ENCODE measurements at places on chromosomes 2 and 18.
A peak's percentile ranks its signal among the peaks of the same experiment; 100 is the strongest.

GRCh38 chr2:46984642-46985476 is 69.3 kb upstream of the MCFD2 start:
- DNase-seq, result no peak

DNA sequence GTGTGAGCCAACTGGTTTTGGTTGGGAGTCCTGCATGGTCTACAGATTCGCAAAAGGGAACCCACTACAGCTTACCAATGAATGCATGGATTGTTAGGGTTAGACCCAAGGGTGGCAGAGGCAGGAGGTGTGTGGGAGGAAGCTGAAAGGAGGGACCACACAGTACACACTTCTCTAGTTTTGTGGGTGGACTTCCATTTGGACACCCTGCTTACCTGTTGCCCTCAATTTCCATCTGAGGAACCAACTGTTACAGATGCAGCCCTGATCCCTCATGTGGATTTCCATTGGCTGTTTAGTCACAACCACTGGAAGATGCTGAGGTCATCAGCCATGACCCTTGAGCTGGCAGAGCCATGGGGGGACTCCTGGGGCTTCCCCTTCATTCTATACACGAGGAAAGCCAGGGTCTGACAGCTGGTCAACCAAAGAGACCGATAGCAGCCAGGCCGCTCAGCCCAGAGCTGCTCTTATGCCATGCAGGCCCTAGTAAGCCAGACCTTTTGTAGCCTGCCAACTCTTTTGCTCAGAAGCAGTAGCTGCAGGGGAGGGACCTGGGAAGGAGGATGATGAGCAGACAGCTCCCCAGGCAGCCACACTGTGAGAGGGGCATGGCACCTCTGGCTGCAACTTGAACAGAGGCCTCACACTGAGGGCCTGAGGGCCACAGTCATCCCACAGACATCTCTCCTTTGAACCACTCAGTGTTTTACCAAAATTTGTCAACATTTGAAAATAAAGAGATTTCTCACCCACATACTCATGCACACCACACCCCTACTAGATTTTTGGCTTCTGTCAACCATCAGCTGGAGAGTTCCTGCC is 162.1 kb downstream of the SETBP1 start:
- no peak for DNase-seq

DNA sequence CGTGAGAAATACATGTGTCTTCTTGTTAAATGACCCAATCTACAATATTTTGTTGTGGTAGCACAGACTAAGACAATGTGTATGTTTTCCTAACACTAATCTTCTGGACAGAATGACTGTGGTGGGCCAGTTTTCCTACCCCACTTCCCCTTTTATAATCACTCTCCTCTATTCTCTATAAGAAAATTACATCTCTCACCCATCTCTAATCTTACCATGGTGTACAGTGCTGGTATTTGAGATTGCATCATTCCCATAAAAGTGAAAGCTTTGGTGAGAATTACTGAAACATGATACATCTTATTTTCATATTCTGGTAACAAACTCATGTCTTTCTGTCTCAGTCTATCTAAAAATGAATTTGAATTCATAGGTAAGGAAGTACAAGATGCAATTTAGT is 40.5 kb downstream of the CAVIN2 start:
- no peak for DNase-seq

DNA sequence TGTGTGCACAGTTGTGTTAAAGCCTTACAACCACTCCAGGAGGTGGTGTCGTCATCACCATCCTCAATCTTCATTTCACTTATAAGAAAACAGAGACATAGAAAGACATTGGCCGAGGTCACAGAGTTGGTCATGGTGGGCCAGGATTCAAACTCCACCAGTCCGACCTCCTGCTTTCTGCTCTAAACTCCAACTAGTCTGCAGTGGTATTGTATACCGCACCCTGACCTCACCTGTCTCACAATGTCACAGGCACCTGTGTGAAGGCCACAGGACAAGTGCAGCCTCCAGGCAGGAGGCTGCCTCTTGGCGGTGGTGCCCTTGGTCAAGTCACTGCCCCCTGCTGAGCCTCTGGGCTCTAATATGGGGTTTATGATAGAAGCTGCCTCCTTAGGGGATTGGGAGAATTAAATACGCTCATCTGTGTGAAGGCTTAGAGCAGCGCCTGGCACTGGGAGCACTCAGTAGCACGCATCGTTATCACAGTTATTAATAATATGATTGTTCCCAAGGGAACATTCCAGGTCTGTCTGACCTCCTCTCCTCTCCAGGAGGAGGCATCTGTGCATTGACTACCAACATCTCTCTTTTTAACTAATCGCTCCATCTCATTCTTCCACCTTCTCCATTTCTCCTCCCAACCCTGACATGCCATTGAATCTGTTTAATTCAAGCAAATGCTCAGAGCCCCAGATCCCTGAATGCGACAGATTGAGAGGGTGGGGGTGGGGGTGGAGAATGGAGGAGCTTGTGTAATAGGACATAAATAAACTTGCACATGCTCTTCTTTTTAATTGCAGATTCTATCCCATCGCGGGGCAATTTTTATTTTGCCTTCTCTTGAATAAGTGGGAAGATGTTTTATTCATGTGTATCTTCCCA is 112.7 kb downstream of the MCFD2 start:
- DNase-seq, result no peak

DNA sequence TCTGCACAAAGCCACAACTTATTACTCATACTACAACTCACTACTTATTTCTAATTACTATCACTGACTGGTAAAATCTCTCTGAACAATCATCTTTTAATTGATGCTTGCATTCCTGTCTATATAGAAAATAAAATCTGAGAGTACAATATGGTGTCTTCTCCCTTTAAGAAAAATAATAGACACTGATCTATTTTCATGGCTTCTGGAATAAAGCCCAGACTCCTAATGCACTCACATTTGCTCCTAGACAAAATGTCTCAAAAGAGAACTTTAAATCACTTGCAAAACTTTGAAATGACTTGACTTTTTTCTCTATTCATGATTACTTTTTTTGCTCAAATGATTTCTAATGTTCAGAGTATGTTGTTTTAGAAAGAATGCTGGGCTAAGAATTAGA is 28.7 kb downstream of the ESCO1 start:
- no peak for DNase-seq

DNA sequence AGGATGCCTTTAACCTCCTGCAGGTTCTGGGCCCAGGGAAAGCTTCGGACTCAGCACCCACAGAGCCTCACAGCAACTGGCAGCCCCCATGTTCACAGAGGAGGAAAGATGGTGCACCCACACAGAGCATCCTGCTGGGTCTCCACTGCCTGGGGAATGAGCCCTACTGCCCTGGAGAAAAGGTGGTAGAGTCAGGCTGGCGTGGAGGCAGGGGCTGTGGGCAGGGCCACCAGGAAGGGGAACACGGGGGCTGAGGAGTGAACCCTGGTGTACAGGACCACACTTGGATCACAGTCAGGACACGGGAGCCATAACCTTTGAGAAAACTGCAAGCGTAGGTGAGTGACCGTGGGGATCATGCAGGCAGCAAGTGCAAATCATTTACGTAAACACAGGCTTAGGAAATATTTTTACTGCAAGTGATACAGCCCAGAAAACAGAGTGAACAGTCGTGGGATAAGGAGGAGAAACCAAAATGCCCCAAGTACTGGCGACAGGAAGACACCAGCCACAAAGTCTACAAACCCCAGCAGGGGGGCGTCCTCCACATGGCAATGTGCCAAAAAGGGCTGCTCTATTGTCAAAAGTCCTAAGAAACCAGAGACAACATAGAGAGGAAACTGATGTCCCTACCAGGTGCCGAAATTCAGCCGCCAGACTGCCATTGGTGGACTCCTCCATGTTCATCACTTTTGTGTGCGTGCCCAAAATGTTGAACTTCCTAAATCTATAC is 27.6 kb downstream of the STAT1 start:
- DNase-seq, result peak; percentile 2

GRCh38 chr2:2769481-2770431 is 438.7 kb upstream of the MYT1L start:
- peak; percentile 69 for DNase-seq

- peak; percentile 53 for DNase-seq
Measured at GRCh38 chr2:86337244-86337835, at the start of gene REEP1. TSS of gene REEP1 (minus strand) at chr2:86337626. CDS start at chr2:86337510, 116 bp downstream.

- DNase-seq, result no peak
Measured at GRCh38 chr2:45390441-45390840, 220.6 kb downstream of the SRBD1 start.

- DNase-seq, result no peak
Measured at GRCh38 chr2:1366546-1367134, 46.6 kb upstream of the TPO start.

DNA sequence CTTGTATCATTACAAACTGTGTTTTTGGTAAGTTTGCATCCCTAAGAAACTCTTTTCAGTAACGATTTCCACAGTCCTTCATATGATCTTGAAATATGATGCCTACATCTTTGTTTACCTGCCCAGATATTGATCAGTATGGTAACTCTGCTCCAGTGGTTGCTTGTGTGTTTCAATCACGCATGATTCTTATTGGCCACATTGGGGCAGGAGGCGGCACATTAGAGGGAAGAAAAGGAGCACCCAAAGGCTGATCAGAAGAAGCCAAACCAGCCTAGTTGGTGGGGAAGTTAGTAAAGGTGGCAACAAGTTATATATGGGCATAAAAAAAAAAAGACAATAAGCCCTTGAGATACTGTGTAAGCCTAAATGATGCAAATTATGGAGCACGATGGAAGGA is 158.9 kb downstream of the RHBDD1 start:
- DNase-seq, result no peak

- DNase-seq, result no peak
Measured at GRCh38 chr2:237208373-237209260, 122.9 kb downstream of the COPS8 start.

GRCh38 chr2:194867328-194867727 is 789.7 kb upstream of the SLC39A10 start:
- peak; percentile 31 for DNase-seq

- DNase-seq, result no peak
Measured at GRCh38 chr2:98282109-98282508, 64.1 kb upstream of the CNGA3 start.

DNA sequence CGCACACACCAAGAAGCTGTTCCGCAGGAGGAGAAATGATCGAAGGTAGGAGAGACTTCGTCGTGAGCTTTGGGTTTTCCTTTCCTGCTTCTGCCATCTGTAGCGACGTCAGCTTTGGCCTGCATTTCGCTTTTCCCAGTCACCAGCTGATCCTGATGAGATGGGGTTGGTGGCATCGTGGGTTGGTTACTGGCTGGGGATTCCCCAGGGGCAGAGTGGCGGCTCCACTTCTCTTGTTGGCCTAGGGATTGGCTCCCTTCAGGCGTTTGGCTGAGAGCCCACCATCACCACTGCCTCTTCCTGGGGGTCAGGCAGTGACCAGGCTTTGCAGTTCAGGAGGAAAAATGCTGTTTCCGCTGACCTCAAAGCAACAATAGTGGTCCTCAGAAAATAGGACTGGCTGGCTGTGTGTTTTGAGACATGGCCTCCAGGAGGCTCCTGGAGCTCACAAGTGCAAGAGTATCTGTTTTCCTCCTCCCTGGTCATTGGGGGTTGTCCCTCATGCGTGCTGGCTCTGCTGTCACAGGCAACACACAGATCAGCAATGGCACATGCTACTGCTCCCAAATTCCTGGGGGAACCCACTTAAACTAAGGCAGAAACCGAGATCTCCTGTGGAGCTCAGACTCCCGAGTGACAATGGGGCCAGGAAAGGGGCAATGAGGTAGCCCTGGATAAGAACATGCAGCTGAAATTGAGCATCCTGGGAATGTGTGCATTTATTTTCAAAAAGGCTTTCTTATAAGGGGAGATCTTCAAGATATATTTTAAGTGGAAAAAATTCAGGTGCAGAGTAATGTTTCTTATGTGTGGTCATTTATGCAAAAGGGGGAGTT is 173.0 kb downstream of the CTIF start:
- no peak for DNase-seq

DNA sequence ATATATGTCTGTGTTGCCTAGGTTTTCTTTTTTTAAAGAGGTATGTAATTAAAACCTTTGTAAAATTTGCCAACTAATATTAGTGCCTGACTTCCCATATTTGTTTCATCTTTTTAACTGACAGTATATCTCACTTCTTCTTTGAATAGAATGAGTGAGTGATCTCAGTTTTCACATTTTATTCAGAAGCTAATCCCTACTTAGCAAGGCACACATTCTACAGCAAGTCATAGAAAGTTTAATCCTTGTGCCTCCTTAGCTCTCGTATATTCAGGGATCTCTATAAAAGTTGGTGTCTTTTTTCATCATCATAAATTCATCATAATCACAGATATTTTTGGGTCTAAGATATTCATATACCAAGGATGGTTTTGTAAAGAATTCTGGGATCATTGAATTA is 66.6 kb downstream of the RIF1 start:
- no peak for DNase-seq

DNA sequence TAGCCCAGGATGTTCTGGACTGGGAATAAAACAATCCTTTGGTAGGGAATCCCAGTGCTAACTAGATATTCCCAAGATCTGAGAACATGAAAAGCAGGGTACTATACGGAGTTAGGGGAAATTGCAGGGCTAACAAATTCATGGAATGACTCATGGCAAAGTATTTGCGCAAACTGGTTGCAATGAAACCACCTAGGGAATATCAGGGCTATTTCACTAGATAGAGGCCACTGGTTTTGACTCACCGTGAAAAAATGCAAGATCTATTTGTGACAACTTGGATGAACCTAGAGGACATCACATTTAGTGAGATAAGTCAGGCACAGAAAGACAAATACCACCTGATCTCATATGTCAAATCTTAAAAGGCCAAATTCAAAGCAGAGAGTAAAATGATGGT is 233.3 kb downstream of the MBD2 start:
- DNase-seq, result no peak

DNA sequence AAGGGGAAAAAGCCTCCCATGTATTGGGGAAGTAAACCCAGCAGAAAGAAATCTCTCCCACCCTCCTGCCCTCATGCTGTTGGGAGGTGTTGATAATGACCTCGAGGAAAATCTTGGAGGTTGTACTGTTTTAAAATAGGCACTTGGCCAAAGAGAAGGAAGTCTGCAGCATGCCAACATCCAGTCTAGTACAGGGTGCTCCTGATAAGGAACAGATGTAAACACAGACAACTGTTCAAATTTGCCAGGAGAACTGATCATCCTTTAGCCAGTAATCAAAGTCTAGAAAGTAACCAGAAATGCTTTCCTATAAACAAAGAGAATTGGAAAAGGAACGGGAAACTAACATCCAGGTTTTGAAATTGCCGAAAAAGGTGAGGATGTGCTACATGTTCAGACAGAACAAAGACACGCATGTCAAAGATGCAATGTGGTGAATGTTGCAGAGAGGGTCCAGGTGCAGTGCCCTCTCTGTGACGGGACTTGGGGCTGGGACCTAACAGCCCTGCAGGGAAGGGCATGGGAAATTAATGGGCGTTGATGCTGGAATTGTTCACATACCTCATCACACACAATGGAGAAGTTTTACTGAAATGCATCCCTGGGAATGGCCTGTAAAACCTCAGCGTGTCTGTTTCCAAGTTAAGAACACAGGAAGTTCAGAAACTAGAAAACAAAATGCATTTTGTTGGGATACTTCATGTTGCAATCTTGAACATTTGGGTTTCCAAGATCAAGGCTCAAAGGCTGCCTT is 125.7 kb upstream of the RND3 start:
- DNase-seq, result no peak

- no peak for DNase-seq
Measured at GRCh38 chr2:11227595-11227994, 72.3 kb downstream of the SLC66A3 start.

- DNase-seq, result peak; percentile 11
Measured at GRCh38 chr2:234257859-234258561, 207.5 kb downstream of the SPP2 start.

GRCh38 chr2:233163486-233164103 is 87.9 kb upstream of the ATG16L1 start:
- no peak for DNase-seq

- DNase-seq, result no peak
Measured at GRCh38 chr18:34114996-34115395, 109.7 kb downstream of the NOL4 start.

GRCh38 chr18:3789525-3789924 is 339.6 kb downstream of the TGIF1 start:
- DNase-seq, result no peak
